ENCODE measurements at places on chromosomes 3 and 15.

- no peak for DNase-seq
Measured at GRCh38 chr3:115217678-115218451, 70.8 kb upstream of the ZBTB20 start.

DNA sequence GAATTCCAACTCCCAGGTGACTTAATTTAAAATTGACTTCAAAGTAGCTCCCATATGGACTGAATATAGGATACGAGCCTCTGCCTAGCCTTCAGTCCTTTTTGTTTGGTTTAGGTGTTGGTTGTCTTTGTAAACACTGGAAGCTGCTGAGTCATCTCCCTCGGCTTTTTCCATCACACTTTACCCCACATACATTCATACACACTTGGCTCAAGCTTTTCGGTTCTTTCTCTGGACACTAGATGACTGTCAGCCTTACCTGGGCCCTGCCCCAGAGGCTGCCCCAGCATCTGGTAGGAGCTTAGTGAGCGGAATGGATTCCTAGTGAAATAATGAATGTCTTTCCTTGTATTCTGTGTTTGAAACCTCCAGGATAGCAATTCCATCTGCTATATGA, 201.5 kb upstream of the IL12A start:
- DNase-seq, result no peak

- DNase-seq, result no peak
Measured at GRCh38 chr15:66704019-66704802, 2.2 kb downstream of the SMAD6 start.

- DNase-seq, result no peak
Measured at GRCh38 chr3:58833491-58833890, 166.9 kb upstream of the FAM3D start.

- DNase-seq, result no peak
Measured at GRCh38 chr3:40078590-40078989, 230.9 kb upstream of the EIF1B start.

GRCh38 chr3:67389176-67389575, 265.2 kb downstream of the SUCLG2 start:
- no peak for DNase-seq

Data from CD14-positive monocyte (primary cell).